ENCODE measurements at places on chromosomes 12 and 14.

GRCh38 chr12:46459861-46460545 is 87.4 kb upstream of the SLC38A2 start:
- DNase-seq = no peak

DNA sequence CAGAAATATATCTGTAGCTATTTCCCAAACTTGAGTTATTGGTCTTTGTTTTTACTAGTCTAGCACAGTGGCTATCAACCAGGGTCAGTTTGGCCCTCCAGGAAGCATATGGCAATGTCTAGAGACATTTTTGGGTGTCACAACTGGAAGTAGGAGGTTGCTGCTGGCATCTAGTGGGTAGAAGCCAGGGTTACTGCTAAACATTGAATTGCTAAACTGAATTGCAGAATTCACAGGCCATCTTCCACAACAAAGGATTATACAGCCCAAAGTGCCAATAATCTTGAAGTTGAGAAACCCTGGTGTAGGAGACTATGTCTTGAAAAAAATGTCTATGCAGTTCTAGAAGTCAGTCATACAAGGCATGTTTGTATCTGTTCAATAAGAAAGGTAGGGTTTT is 27.7 kb downstream of the ARHGAP5 start:
- no peak for DNase-seq

GRCh38 chr12:75935539-75936242 is 95.9 kb downstream of the PHLDA1 start:
- DNase-seq = no peak

- no peak for DNase-seq
Observed at GRCh38 chr12:57152639-57153038, 5.2 kb upstream of the LRP1-AS start.

DNA sequence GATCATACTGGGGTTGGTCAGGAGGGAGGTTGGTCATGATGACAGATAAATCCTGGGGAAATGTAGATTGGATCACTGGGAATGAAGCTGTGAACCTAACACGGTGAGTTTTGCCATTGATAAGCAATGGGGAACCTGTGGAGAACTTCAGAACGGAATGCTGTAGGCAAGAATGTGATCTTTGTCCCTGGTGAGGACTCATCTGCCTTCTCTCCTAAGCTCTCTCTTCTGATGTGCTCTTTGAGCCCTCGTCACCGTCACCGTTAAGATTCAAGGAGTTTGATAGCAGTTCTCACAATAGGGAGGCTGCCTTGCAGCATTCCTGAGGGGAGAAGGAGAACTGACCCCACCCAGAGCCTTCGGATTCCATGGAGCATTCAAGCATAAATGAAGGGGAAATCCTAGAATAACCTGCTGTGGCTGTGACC is 217.6 kb downstream of the ANO6 start:
- DNase-seq = no peak

DNA sequence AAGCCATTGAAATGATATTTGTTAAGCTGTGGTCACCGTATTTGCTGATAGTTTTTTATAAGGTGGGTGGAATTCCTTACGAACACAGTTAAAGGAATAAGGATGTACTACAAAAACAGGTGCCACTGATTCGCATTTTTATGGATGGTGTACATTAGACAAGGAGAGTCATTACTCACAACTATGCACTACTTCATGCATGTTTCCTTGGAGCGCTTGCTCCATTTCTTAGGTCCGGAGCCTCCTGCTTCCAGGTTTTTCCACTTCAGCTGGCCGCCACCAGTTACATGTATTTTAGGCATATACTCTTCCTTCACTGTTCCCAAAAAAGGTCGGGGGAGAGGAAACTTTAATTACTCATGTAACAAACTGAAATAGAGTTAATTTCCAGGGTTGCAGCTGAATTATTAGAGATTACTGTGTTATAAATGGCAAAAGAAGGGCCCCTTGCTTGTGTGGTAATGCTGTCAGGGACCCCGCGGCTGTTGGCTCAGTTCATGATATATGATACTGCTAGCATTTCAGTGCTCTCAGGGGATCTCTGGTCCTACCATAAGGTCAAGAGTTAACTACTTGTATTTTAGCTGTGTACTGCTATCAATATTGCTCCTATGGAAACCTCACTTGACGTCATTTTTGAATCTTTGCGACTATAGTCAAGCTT is 454.7 kb downstream of the NPAS3 start:
- DNase-seq = peak; percentile 57

GRCh38 chr14:27612121-27612520 is 1014.3 kb upstream of the NOVA1 start:
- no peak for DNase-seq

GRCh38 chr14:70882776-70883492 is 24.3 kb upstream of the PCNX1 start:
- DNase-seq = no peak

DNA sequence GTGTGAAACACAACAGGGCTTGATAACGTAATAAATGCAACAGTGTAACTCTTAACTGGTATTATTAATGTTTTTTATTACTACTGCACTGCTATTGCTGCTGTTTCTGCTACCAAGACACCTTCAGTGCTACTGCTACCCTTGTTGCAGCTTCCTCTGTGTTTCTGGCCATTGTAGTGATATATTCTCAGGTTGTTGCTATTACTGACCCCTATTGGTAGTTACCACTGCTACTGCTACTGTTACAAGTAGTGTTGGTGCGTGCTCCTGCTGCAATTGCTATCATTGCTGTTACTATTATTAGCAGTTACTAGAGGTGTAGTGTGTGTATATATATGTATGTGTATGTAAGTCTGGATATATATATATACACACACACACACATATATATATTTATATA is 87.2 kb upstream of the PTPRB start:
- DNase-seq = no peak

GRCh38 chr12:55060470-55060869 is 40.7 kb downstream of the NEUROD4 start:
- DNase-seq = no peak

- DNase-seq = no peak
Observed at GRCh38 chr12:86634456-86635410, 378.5 kb upstream of the MGAT4C start.

GRCh38 chr12:23093488-23093887 is 468.5 kb downstream of the ETNK1 start:
- DNase-seq = no peak

DNA sequence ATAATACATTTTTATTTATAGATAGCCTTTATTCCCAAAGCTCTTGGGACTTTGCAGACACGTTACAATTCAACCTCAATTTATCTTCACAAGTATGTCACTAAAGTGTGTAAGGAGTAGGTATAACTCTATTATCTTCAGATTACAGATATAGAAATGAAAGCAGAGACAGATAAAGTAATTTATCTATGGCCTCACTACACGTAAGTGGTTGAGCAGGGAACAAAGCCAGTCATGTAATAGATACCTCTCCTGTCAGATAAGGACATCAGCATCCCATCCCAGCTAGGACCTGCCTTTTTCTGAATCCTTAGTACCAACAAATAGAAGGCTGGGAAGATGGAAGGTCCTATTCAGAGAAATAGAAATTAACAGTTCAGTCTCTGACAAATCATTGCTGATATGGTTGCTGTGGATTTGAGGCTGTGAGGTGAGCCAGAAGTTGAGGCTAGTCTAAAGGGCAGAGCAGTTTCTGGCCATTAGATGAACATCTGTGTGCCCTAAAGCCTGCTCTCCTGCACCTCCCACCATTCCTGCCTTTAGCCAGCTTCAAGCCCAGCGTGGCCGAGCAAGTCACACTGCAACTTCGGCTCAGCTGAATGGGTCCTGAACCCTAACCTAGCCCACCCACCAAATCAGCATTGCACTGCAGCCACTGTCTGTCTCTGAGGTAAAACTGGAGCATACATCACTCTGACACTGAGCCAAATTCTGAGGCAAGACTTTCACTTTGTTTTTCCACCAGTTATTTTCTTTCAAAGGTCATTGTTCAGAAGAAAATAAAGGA is 71.1 kb upstream of the PLEKHA5 start:
- DNase-seq = peak; percentile 25

- no peak for DNase-seq
Observed at GRCh38 chr14:30657606-30658163, 35.6 kb downstream of the SCFD1 start.

DNA sequence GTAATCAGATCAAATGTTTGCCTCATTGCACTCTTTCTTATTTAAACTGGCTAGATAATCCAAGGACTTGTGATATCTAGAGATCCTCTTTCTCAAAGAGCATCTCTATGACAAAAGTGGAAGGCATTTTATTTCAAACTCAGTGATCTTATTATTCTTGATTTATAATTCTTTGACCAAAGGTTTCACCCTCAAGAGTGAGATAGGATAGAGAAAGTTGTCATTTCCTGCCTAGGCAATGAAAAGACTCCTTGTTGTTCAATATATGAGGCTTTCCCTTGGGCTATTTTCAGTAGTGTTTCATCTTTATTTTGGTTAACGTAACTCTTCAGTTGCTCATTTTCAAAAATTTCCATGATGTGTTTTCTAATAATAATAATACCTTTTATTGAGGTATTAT is 18.0 kb upstream of the INSM2 start:
- no peak for DNase-seq

DNA sequence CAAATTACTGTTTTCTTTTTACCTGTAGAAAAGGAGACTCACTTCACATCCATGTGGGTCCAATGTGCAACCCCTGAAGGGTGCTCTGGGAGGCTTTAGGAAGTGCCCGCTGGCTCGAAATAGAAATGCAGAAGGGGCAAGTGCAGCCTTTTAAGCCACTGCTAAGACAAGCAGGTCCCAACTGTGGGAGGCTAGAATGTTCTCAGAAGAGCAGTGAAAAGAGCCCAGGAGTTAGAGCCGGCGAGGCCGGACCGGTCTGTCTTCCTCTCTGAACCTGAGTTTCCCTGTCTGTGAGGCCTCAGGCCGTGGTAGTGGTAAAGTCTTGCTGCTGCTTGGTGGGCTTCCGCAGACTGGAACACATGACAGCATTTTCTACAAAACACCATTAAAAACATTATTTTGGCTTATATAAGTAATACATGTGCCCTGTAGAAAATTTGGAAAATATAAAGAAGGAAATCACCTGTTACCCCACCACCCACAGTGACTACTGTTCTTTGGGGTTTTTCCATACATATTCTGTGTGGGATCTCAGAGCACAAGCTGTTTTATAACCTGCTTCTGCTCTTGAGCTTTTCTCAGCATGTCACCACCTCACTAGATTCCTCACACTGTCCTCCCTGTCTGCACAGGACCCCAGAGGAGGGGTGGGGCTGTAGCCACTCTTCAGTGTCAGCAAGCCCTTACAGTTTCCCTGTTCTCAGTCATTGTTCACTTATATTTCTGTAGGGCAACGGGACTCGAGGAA is 6.0 kb downstream of the CKB start:
- no peak for DNase-seq

DNA sequence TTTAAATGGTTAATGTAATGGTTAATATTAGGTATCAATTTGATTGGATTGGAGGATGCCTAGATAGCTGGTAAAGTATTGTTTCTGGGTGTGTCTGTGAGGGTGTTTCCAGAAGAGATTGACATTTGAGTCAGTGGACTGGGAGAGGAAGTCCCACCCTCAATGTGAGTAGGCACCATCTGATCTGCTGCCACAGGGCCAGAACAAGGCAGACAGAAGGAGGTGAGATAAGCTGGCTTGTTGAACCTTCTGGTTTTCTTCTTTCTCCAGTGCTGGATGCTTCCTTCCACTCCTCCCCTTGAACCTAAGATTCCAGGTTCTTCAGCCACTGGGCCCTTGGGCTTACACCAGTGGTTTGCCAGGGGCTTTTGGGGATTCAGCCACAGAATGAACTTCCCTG is 756.5 kb upstream of the LRFN5 start:
- DNase-seq = no peak

- no peak for DNase-seq
Observed at GRCh38 chr12:123358035-123358434, 6.6 kb downstream of the SBNO1 start.

- DNase-seq = no peak
Observed at GRCh38 chr12:23770202-23770938, 179.1 kb downstream of the SOX5 start.

DNA sequence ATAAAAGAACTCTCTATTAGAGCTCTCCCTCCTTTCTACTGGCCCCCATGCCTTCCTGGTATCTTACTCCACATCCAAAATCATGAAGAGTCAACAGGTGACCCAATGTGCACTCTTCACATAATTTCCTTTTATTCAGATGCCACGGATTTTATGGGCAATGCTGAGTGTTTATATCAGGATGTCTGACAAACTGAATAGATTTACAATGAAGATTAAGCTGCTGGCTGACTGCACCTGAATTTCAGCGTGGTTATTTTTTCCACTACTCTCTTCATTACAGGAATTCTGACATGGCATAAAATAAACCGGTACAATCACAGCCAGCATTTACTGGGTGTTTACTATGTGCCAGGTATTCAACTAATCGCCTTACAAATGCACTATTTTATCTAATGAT is 29.4 kb upstream of the CERS5 start:
- no peak for DNase-seq

GRCh38 chr14:99781091-99781490 is 12.1 kb upstream of the EML1 start:
- no peak for DNase-seq

- DNase-seq = no peak
Observed at GRCh38 chr12:51926718-51927117, 19.4 kb downstream of the ACVRL1 start.
